ENCODE measurements at places on chromosomes 6 and 20.

GRCh38 chr20:47274401-47275108, 81.9 kb downstream of the ZMYND8 start:
- peak; percentile 71 for DNase-seq

- DNase-seq = no peak
Measured at GRCh38 chr6:74289884-74290283, 593.9 kb downstream of the CD109 start.

- DNase-seq = peak; percentile 87
Measured at GRCh38 chr6:141483598-141484061, 649.1 kb upstream of the GJE1 start.

GRCh38 chr20:49851991-49852390, 39.4 kb downstream of the SLC9A8 start:
- DNase-seq = no peak

GRCh38 chr20:15220778-15221565, 883.6 kb upstream of the FLRT3 start:
- DNase-seq = no peak

DNA sequence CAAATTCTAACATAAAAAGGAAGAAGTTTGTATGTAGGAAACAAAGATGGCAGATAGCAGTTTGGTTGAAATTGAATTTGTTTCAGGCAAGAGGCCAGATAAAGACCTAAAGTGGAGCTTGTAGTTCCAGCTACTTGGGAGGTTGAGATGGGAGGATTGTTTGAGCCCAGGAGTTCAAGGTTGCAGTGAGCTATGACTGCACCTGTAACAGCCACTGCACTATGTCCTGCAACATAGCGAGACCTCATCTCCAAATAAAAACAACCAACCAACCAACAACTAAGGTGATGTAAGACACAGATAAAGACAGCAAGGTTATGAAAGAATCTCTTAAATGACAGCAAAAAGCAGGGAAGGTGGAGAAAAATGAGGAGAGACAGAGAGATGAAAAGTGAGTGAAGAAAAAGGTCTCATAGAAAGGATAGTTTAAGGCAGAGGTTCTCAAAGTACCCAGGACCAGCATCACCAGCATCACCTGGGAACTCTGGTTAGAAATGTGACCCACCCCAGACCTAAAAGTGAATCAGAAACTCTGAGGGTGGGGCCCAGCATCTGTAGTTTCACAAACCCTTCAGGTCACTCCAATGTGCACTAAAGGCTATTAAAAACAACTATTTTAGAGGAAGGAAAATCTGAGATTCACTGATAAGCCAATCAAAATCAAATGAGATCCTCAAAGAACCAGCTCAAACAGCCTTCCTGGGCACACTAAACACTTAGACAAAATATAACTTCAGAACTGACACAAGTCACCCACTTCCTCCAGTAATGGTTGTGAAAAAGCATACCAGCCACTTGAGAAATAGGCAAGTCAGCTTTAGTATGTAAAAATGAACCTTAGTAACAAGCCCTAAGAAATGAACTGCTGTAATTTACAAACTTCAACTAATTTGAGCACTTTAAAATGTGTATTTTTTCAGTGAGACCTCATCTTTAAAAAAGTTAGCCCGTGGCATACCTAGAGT, 57.6 kb downstream of the FAM184A start:
- DNase-seq = no peak
